ENCODE measurements at places on chromosomes 3 and 15. TPM values are rescaled to one million over a fixed set of nuclear protein-coding genes. Genes with fewer than 3 reads are reported as not detected.

PGBD4 gene
- total RNA-seq = 1.1 TPM

GOLGA8O gene
- not detected for total RNA-seq

NOX5 gene
- not detected for total RNA-seq

- DNase-seq = no peak
Observed at GRCh38 chr3:42851228-42851834, 24.3 kb downstream of the CYP8B1 start.

GABRG3 gene
- 0.72 TPM for total RNA-seq

COL8A1 gene
- 0.87 TPM for total RNA-seq

GPR149 gene
- total RNA-seq = 0.09 TPM

SEC11A gene
- 214 TPM for total RNA-seq

- no peak for DNase-seq
Observed at GRCh38 chr15:66720206-66721010, 18.4 kb downstream of the SMAD6 start.

- DNase-seq = no peak
Observed at GRCh38 chr3:117630469-117630868, 920.9 kb downstream of the TUSC7 start.

BRK1 gene
- 117 TPM for total RNA-seq

GRCh38 chr15:92728266-92728665 lies 72.7 kb upstream of the FAM174B start:
- DNase-seq = no peak

GRCh38 chr3:149895339-149895738 lies 75.4 kb downstream of the PFN2 start:
- DNase-seq = no peak

DNA sequence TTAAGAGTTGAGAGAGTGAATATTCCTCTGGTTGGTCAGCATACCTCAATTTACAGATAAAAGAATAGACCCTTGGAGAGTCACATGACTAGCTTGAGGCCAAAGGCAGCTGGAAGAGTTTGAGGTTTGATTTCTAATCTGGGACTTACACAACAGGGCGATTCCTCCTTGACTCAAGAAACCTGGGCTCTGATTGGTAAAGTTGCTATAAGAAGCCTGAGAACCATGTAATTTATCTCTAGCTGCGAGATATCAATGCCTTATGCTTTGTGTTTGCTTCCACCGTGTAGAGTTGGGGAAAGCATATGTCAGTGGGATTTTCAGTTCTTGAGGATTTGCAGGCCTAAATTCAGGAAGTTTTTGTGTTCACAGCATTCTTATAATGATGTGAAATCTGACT lies 206.0 kb downstream of the KLHL25 start:
- no peak for DNase-seq

GRCh38 chr3:52302426-52303145 lies 13.5 kb upstream of the DNAH1 start:
- no peak for DNase-seq

- no peak for DNase-seq
Observed at GRCh38 chr15:100224206-100225185, 117.3 kb downstream of the ADAMTS17 start.

DNA sequence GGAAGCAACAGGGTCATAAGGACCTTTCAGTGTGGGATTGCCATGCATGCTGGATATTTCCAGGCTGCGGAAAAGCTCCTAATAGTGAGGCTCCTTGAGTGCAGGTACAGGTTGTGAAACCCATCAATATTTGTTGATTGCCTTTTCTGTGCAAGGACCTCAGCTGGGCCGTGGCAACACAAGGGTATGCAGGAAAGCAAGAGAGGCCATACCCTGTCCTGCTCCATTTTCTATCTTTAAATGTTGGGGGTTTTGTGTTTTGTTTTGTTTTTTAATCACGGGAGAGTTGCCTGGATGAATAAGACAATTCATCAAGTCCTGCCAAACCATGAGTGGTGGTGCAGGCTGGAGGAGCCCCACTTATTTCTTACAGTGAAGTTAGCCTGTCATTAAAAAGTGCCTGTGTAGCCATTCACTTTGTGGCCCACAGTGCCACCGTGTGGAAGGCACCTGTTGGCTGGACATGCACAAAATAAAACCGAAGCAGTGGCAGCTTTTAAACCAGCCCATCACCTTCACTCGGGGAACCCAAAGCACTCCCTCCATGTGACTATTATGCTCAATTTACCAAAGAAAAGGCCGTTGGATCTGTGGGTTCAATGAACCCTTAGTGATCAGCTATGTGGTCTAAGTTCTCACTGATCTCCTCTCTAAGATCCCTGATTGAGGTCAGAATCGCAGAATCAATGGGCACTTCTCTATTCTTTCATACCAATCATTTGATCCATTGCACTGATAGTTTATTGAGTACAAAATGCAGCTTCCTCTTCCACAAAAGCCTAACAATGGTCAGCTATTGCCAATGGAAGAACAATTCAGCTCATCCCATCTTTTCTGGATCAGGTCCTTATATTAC lies 42.2 kb downstream of the CLDN18 start:
- DNase-seq = peak; percentile 59

GRCh38 chr15:68401496-68402431 lies 30.2 kb downstream of the ITGA11 start:
- DNase-seq = no peak

ECE2 gene
- total RNA-seq = 0.46 TPM

CRYGS gene
- total RNA-seq = 2.9 TPM

OXTR gene
- 3.6 TPM for total RNA-seq

DNA sequence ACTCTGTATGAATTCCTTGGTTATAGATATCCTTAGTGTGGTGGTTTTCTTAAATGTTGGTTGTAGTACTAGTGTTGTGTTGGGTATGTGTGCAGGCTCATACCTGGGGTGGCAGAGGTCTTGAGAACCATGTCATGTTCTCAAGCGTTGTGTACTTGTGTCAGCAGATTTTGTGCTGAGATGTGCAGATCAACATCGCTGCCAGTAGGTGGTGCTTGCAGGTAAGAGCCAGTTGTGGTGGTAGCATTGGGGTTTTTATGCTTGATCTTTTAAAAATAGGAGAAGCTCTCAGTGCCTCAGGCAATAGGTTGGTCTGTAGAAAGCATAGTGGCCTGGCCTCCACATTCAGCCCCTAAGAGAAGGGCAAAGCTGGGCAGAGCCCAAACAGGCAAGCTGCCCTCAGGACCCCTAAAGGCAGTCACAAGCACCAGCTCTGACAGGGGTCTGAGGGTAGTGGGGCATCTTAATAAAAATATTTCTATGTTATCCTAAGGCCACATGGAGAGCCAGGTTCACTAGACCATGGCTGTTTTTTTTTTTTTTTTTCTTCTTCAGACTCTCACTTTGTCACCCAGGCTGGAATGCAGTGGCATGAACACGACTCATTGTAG lies 164.0 kb downstream of the IL20RB start:
- peak; percentile 58 for DNase-seq

GRCh38 chr3:131802029-131802428 lies 232.8 kb downstream of the CPNE4 start:
- no peak for DNase-seq

DNA sequence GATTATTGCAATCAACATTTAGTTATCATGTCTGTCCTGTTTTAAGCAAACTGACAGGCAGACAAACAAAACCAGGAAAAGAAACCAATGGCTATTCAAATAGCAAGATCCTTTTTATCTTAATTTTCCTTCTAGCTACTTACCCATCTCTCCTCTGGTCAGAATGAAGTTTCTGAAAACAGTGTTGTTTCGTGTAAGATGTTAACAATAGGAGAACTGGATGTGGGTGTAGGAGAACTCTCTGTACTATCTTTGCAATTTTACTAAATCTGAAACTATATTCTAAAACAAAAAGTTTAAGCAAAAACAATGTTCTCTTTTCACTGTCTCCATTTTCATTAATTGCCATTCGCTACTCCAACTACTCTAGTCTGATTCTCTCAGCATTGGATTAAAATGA lies 726.4 kb downstream of the ZNF385D start:
- no peak for DNase-seq

DNA sequence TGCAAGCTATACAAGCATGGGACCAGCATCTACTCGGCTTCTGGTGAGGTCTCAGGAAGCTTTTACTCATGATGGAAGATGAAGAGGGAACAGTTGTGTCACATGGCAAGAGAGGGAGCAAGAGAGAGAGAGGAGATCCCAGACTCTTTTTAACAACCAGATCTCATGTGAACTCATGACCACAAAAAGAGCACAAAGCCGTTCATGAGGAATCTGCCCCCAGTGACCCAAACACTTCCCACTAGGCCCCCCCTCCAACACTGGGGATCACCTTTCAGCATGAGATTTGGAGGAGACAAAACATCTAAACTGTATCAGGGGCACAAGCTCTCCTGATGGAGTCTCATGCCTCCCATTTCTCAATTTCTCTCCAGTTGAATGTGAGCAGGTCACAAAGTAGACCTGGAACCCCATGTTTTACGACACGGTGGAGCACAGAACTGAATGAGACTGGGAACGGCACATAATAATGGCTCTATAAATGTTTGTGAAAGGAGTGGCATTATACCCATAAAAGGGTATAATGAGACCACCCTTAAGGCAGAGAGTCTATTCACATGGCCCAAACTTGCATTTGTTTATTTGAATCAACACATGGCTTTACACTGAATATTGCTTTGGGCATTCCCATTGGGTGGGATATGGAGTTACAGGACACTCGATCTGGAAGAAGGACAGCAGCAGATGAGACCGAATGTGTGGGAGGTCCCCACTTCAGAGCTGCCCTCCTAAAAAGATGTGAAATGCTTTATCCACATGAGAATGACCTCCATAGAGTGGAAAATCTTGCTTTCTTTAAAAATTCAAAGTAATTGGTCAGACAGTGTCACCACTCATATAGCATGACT lies 38.8 kb downstream of the IL16 start:
- DNase-seq = no peak

DNA sequence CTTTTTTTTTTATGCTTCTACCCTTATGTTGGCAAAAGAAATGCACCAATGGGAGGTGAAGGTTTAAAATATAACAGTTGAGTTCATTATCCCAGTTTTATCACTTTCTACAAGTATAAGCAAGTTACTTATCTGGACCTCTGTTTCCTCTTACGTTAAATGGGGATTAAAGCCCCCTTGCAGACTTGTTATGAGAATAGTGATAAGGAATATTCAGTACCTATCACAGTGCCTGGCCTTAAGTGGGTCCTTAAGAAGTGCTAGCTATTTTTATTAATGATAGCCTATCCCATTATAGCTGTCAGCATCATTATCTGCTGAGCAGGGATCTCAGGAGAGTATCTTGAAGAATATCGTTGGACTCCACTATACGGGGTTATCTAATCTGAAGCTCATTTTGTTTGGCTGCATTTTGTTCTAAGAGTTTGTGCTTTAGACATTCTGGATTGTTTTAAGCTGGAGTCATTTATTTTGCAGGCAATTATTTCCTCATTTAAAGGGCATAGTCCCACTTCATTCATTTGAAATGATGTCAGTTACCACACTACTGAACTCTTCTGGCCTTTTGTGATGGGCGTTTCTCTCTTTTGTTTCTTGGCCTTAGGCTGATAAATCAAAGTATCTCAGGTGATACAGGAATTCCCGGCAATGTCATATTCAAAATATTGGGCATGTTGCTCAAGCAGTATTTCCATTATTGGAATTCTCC lies 28.8 kb downstream of the RAB8B start:
- no peak for DNase-seq

TEX9 gene
- total RNA-seq = 12.2 TPM

DNA sequence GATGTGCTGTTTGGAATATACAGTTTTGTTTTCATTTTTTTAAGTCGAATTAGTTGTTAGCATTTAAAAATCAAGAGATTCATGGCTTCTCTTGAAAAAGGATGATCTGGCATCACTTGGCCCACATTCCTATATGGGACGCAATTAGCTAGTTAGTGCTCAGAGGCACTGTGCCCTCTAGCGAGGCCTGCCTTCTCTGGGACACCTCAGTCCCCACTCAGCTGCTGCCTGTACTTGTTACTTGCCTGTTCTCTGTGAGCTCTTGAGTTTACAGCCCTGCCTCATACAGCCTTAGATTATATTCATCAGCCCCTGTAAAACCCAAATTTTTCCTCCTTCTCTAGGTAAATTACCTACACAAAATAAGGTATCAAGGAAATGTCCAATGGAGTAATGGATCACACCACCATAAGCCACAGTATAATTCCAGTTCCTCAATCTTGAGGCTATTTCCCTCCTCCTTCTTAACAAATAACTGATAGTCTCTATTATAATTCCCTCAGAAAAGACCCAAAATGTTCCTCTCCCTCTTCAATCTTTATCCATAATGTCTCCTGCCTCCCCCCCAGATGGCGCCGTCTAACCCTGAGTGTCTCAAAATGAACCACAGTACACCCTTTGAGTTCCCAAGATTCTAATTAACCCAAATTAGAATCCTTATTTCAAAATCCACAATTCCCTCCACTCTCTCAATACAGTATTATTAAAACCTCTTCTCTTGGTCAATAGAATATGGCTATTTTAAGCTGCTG lies 2.7 kb downstream of the ZMAT3 start:
- DNase-seq = no peak

DNA sequence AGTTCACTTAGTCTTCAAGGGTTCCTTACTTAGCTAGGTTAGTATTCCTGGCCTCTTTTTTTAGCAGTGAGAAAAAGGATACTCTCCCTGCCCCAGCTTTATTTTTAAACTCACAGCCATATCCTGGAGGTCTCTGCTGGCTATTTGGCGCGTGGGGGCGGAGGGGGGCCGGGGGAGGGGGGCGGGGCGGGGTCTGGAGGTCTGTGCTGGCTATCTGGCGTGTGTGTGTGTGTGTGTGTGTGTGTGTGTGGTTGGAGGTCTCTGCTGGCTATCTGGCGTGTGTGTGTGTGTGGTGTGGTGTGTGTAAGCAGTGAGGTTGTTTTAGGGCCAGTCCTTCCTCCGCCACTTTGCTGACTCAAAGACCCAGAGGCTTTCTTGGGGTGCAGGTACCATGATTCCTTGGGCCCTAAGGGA lies 579 bp upstream of the PLAAT1 start:
- peak; percentile 25 for DNase-seq

SQOR gene
- 0.69 TPM for total RNA-seq

DNA sequence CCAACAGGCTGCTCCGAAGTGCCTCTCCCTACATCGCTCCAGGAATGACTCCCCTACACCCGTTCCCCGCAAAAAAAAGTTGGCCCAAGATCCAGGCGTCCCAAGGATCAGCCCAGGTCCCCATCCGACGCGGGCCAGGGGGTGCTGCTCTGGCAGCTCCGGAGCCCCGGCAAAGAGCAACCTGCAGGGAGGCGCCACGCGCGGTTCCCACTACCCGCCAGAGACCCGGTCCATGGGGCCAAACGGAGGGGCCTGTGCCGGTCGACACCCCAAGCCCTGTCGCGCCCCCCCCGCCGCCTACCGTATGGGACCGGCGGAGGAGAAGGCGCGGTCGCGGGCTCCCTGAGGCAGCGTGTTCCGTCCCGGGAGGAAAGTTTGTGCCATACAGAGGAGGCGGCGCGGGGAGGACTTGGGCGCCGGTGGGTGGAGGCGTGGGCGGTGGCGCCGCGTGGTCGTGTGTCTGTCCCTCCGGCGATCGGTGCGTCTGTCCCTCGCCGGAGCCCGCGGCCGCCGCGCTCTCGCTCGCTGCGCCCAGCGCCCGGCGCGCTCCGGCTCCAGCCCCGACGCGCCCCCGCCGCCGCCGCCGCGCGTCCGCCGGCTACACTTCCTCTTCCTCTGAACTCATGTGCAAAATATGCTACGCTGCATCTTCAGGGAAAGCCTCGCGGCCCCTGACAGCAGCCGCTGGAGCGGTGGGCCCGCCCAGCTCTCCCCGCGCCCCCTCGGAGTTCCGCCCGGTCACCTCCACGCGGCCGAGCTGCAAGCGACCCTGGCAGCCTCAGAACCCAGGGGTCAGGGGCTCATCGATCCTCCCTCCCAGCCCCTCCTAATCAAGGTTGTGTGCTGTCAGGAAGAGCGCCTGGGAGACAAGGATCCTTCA lies at the start of gene RFTN1:
Gene RFTN1 (minus strand): TSS at position 559 of the 880 bp plus-strand sequence. CDS start 19,830 bp downstream, outside the sequence.
- peak; percentile 41 for DNase-seq

PAQR9 gene
- 2.4 TPM for total RNA-seq

GRCh38 chr15:47715402-47715801 lies 1.9 kb upstream of the SEMA6D start:
- no peak for DNase-seq

- DNase-seq = no peak
Observed at GRCh38 chr3:54983266-54984099, 55.6 kb upstream of the LRTM1 start.

KNL1 gene
- 24.0 TPM for total RNA-seq

Measured in WTC11 (cell line).